ENCODE measurements at places on chromosomes 5 and 9.

- peaks cover 8% of the 10 kb centered on the region for H3K36me3 ChIP-seq
- H3K27me3 ChIP-seq = no peaks in the 10 kb centered on the region
- no peaks in the 10 kb centered on the region for H3K4me1 ChIP-seq
These were observed 457.0 kb upstream of the ZNF462 start for GRCh38 chr9:106405871-106406435.

GRCh38 chr5:127084656-127085055, 11.4 kb upstream of the C5orf63 start:
- no peak overlapping the region for H3K27ac ChIP-seq
- no peaks in the 10 kb centered on the region for H3K36me3 ChIP-seq
- no peak for DNase-seq
- H3K4me1 ChIP-seq = no peaks in the 10 kb centered on the region

GRCh38 chr9:137368431-137369035, 54.4 kb downstream of the EXD3 start:
- H3K27me3 ChIP-seq = no peaks in the 10 kb centered on the region
- H3K27ac ChIP-seq = no peak overlapping the region
- no peak overlapping the region for H3K4me3 ChIP-seq
- no peak for DNase-seq
- H3K4me1 ChIP-seq = no peaks in the 10 kb centered on the region
- peaks cover 11% of the 10 kb centered on the region for H3K36me3 ChIP-seq

DNA sequence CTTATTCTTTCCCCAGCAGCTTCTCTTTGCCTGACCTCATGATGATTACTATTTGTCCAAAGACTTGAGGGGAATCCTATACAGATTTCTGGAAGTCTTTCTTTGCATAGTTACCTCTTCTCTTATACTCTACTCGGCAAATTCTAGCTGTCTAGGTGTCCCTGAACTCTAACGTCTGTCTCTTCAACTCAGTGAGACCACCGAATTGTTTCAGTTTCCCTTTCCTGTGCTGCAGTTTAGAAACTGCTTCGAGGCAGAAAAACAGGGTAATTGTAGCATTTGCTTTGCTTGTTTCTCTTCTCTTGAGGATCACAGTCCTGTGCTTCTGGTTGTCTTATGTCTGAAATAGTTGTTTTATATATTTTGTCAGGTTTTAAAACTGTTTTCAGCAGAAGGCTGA, 14.8 kb downstream of the LVRN start:
- DNase-seq = no peak
- no peak overlapping the region for H3K27ac ChIP-seq
- peaks cover 3% of the 10 kb centered on the region for H3K27me3 ChIP-seq
- H3K4me1 ChIP-seq = peaks cover 13% of the 10 kb centered on the region

GRCh38 chr5:71783891-71784290, 64.8 kb downstream of the CARTPT start:
- DNase-seq = no peak
- no peak overlapping the region for H3K4me3 ChIP-seq
- no peaks in the 10 kb centered on the region for H3K36me3 ChIP-seq
- H3K27ac ChIP-seq = no peak overlapping the region
- peaks cover 4% of the 10 kb centered on the region for H3K27me3 ChIP-seq

- peak overlapping the region; percentile 99 for H3K4me3 ChIP-seq
- H3K4me1 ChIP-seq = peaks cover 65% of the 10 kb centered on the region
- peaks cover 12% of the 10 kb centered on the region for H3K27me3 ChIP-seq
- H3K27ac ChIP-seq = peak overlapping the region; percentile 98
- DNase-seq = no peak
- H3K36me3 ChIP-seq = peaks cover 9% of the 10 kb centered on the region
These were observed 577 bp downstream of the TUT7 start for GRCh38 chr9:86353655-86354010.

- no peak for DNase-seq
- H3K27ac ChIP-seq = no peak overlapping the region
- peaks cover 17% of the 10 kb centered on the region for H3K27me3 ChIP-seq
- no peaks in the 10 kb centered on the region for H3K36me3 ChIP-seq
- peaks cover 15% of the 10 kb centered on the region for H3K4me1 ChIP-seq
- no peak overlapping the region for H3K4me3 ChIP-seq
These were observed 72.2 kb upstream of the FAM169A start for GRCh38 chr5:74938250-74938933.

- DNase-seq = no peak
- no peaks in the 10 kb centered on the region for H3K36me3 ChIP-seq
- H3K4me1 ChIP-seq = no peaks in the 10 kb centered on the region
- H3K27me3 ChIP-seq = peaks cover 6% of the 10 kb centered on the region
- H3K4me3 ChIP-seq = no peak overlapping the region
- no peak overlapping the region for H3K27ac ChIP-seq
These were observed 79.3 kb upstream of the TBC1D2 start for GRCh38 chr9:98334796-98335195.

DNA sequence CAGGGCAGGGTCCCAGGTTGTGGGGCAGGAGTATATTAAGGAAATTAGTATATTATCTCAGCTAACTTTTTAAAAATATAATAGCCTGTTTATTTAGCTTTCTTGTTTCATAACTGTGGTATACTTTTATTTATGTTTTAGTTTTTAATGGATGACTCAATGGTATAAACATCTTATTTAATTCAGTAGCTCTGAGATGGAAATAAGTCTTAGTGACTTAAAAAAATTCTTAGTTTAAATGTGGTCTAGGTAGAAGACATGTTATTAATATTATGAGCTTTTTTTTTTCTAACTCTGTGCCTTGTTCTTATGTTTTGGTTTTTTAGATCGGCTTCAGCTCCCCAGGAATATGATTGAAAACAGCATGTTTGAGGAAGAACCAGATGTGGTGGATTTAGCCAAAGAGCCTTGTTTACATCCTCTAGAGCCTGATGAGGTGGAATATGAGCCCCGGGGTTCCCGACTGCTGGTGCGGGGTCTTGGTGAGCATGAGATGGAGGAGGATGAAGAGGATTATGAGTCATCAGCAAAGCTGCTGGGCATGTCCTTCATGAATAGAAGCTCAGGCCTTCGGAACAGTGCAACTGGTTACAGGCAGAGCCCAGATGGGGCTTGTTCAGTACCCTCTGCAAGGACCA, 43.1 kb downstream of the LNPEP start:
- no peak for DNase-seq
- H3K27ac ChIP-seq = peak overlapping the region; percentile 76
- H3K4me1 ChIP-seq = peaks cover 59% of the 10 kb centered on the region
- H3K36me3 ChIP-seq = peaks cover 3% of the 10 kb centered on the region
- no peak overlapping the region for H3K4me3 ChIP-seq
- H3K27me3 ChIP-seq = no peaks in the 10 kb centered on the region

- H3K27me3 ChIP-seq = no peaks in the 10 kb centered on the region
- H3K27ac ChIP-seq = no peak overlapping the region
- peaks cover 25% of the 10 kb centered on the region for H3K4me1 ChIP-seq
These were observed 60.6 kb downstream of the PAM start for GRCh38 chr5:102815540-102816332.

- H3K4me1 ChIP-seq = peaks cover 40% of the 10 kb centered on the region
- H3K27me3 ChIP-seq = peaks cover 3% of the 10 kb centered on the region
- H3K36me3 ChIP-seq = peaks cover 6% of the 10 kb centered on the region
- H3K4me3 ChIP-seq = no peak overlapping the region
- peak overlapping the region; percentile 54 for H3K27ac ChIP-seq
These were observed 14.7 kb upstream of the CXXC5 start for GRCh38 chr5:139633295-139634027.

GRCh38 chr9:113148781-113149510, 1.9 kb upstream of the SLC31A2 start:
- no peaks in the 10 kb centered on the region for H3K36me3 ChIP-seq
- peaks cover 14% of the 10 kb centered on the region for H3K4me1 ChIP-seq
- no peak for DNase-seq

GRCh38 chr5:146001544-146002190, 65.3 kb downstream of the SH3RF2 start:
- H3K4me1 ChIP-seq = no peaks in the 10 kb centered on the region
- H3K36me3 ChIP-seq = no peaks in the 10 kb centered on the region
- no peak overlapping the region for H3K27ac ChIP-seq
- H3K4me3 ChIP-seq = no peak overlapping the region
- no peak for DNase-seq

DNA sequence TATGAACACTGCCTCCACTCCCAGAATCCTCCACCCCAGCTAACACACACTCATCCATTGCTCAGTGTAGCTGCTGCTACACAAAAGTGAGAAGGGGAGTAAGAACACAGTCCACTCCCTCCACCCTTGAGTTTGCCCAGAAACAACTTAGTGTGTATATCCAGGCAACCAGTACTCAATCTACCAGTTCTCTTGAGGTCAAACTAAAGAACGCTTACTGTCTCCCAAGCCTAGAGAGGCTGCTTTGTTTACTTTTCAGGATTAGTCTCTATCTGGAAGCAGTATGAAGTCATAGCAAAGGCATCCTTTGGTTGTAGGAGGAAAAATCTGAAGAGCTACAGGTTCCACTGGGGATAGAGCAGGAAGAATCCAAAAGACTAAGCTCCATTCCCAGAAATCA, 296.3 kb downstream of the KCNN2 start:
- H3K4me3 ChIP-seq = no peak overlapping the region
- no peak for DNase-seq
- no peak overlapping the region for H3K27ac ChIP-seq
- H3K36me3 ChIP-seq = no peaks in the 10 kb centered on the region
- H3K27me3 ChIP-seq = peaks cover 5% of the 10 kb centered on the region
- H3K4me1 ChIP-seq = no peaks in the 10 kb centered on the region

All from immature natural killer cell (primary cell).